Erythroblast (primary cell): ENCODE measurements at places on chromosomes 4 and X.

- DNase-seq, result no peak
These were observed 282.5 kb downstream of the ZIC3 start for GRCh38 chrX:137848266-137848905.

- DNase-seq, result peak; percentile 1
These were observed 280.1 kb downstream of the PABPC4L start for GRCh38 chr4:133921280-133922195.

- no peak for DNase-seq
These were observed 450.3 kb upstream of the PCDH7 start for GRCh38 chr4:30269850-30270249.

DNA sequence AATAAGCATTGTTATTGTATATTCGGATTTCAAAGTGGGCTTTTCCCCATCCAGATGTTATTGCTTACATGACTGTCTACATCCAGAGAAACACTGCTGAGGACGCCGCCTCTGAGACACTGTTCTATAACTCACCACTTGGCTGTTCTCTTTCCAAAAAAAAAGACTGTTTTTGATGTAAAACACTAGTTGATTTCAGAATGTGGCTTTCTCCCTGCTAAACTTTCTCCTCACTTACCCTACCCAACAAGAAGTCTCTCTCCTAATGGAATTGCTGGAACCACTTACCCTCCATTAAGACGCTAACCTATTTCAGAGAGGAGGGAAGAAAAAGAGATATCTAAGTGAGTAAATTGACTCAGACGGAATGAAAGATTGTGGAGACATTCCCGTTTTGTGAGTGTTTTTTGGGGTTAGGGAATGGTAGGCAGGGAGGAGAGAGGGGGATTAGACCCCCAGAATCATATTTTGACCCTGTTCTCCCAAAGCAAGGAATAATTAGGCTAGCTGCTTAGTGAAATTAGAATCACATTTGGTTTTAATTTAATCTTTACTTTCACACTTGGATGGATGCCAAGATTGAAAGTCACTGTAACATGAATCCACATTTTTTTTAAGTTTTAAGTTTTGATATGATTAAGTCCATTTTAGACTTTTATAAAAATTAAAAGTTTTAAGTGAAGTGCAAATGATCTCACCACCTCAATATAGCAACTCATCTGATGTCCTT lies 174.9 kb downstream of the CHIC2 start:
- DNase-seq, result no peak

GRCh38 chrX:45697591-45697990 lies 496.9 kb upstream of the DIPK2B start:
- DNase-seq, result no peak

DNA sequence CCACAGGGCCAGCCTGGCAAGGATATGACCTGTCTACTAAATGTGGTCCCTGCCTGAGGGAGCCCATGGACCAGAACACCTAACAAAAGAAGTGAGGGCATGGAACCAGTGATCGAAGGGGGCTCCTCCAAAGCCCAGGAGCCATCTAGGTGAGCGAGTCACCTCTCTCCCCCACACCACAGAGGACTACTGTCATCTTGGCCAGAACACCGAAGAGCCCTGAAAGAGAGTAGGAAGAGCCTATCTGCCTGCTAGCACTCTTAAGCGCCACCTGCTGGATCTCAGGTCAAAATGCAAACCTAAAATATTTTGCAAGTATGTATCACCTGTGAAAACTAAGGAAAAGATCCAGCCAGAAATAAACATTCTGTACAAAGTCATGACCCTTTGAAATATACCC lies 137.9 kb upstream of the ZXDB start:
- DNase-seq, result peak; percentile 42

DNA sequence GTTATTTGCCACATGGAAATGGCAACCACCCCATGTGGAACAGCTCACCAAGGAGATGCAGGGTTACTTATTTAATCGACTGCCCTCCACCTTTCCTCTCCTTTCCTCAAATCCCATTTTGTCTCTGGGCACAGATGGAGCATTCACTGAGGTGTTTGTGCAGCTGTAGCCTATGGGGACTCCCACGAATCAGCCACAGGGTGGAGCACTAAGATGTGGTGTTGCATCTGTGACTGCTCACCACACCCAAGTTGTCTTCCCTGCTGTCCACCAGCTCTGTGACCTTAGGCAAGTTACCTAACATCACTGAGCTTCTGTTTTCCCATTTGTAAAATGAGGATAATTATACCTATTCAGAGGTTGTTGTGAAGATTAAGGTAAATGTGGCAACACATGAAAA lies 252.4 kb upstream of the CPEB2 start:
- DNase-seq, result peak; percentile 1

DNA sequence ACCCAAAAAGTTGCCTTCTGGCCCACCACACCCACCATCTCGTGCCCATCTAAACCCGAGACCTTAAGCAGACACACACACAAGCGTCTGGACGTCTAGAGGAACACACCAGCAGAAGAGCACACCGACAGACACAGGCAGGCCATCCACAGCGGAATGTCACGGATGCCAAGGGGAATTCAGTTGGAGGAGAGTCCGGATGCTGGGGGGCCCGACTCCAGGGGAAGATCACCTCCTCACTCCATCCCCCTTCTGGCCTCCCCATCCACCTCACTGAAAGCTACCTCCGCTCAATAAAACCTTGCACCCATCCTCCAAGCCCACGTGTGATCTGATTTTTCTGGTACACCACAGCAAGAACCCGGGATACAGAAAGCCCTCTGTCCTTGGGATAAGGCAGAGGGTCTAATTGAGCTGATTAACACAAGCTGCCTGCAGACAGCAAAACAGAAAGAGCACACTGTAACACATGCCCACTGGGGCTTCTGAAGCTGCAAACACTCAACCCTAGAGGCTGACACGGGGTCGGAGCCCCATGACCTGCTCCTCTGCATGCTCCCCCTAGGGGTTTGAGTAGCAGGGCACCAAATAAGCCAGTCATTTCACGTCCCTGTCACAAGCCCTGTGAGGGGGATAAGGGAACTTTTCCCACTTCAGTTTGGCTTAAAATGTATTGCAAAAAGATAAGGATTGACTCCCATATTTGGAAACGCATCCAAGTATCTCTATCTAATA lies 339.6 kb upstream of the PCDH10 start:
- no peak for DNase-seq

GRCh38 chrX:115367951-115368350 lies 78.4 kb downstream of the LUZP4 start:
- DNase-seq, result no peak

GRCh38 chr4:69727426-69727825 lies 33.0 kb downstream of the SULT1B1 start:
- DNase-seq, result no peak

DNA sequence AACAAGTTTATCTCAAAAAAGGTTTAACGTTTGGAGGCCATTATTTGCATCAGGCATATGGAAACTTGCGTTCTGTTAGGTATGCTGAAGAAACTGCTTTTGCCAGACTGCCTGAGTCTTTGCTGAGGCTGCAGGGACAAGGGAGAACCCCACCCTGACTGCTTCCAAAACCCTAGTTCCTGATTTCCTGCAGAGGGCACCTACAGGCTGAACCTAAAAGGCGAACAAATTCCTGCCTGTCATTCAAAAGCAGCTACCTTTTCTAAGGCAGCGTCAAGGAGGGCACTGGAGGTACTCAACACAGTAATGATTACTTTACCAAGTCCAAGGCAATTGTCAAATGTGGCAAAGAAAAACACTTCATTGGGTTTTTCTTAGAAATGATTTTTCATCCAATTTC lies 578 bp upstream of the CORIN start:
- DNase-seq, result no peak

DNA sequence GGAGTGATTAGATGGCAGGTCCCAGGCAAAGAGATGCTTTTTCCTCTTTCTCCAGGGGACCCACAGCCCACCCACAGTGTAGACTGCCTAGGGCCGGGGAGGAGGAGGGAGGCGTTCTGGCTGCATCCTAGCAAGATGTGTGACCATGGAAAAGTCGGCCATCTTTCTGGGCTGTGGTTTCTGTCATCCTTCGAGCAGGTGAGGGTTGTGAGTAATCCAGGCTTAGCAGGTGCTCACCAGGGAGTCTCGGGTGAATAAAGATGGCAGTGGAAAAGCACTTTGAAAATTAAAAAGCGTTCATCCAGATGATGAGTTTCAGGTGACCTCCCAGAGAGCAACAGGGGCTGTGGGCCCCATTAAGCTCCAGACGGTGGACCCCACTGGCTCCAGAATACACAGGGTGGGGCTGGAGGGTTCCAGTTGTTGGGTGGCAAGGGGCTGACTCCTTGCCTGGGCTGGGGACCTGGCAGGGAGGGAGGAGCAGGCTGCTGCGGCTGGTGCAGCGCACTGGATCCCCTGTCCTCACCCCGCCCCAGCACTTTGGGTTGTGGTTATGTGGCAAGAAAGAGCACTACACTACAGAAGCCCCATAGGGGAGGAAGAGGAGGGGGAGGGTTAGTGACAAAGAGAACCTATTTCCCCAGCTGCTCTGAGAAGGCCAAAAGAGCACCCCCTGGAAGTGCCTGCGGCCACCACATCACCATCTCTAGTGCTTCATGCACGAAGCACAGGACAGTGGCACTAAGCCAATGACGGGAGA lies 23.7 kb downstream of the ELF4 start:
- DNase-seq, result no peak

DNA sequence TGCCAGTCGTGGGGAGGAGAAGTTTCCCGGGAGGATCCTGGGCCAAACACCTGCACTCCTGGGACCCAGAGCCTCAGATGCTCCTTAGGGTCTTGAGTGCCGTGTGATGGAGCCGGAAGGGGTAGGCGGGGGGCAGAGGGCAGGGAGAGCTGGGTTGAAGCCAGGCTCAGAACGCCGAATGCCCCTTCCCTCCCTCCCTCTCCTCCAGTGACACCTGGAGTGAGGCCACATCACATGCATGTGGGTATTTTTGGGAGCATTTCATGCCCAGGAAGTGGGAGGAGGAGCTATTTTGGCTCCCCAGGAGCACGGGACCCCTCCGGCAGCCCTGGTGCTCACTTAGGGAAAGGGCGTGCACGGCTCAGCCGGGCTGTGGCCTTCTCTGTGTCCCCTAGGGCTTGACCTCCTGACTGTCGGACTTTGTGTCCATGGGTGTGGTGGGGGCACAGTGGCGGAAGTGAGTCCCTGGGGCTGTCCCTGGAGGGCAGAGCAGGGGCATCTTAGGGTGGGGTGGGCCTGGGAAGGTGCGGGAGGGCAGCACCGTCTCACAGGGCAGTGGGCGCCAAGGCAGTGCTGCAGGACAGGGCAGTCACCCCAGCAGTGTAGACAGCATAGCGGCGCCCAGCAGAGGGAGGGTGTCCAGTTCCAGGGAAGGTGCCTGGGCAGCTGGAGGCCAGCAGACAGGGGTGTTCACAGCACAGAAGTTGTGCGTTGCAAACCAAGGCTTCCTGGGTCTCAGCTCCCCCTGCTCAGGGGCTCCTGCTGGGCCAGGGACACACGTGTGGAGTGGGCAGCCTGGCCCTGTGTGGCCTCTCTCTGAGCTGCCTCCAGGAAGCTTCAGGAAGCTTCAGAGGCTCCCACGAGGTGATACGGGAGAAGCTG lies 4.9 kb upstream of the CPLX1 start:
- DNase-seq, result no peak

- peak; percentile 0 for DNase-seq
These were observed 101.1 kb downstream of the ENOX2 start for GRCh38 chrX:130801901-130802300.

DNA sequence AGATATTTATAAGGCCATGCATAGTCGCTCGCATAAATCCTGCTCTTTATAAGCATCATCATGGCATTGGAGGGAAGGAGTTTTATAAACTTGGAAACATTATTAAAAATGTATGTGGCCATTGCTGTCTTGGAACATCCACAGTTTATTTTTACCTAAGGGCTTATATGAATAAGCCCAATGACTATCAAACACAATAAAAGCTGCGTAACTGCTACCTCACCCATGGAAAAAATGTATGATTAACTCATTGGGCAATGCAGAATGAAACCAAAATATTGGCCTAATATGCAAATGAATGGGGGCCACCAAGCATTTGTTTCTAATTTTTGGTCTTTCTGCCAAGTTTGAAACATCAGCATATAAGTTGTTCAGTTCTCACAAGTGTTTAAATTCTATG lies 19.1 kb downstream of the GEMIN8 start:
- no peak for DNase-seq

DNA sequence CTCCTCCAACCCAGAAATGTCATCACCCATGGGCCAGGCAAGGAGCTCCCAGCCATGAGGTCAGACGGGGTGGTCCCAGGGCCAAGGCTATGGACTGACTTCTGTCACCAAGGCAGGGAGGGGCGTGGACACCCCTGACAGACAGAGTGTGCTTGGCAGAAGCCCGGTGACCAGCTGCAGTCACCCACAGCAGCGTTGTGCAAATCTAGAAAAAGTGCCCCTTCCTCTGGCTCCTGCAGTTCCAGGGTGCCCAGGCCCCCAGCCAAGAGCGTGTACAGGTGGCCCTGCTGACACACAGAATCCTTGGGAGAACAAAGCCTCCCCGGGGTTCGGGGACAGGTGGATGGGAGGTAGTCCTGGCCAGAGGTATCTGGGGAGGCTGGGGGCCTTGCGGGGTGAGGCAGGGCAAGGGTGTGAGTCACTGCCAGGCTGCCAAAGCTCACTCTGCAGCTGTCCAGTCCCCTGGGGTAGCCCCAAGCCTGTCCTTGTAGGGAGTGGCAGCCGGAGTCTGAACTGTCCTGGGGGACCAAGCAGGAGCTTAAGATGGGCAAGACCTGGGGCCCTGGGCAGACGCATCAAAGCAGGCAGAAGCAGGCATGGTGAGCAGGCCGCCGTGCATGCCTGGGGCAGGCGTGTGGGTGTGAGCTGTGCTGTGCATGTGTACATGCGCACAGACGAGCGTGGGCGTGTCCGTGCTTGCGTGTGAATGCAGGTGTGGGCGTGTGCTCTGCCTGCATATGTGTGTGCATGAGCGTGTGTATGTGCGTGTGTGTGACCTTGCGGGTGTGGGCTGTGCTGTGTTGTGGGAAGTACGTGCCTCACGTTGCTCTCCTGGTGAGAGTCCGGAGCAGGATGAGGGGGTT lies 3.3 kb downstream of the MYL5 start:
- DNase-seq, result no peak

- no peak for DNase-seq
These were observed 85.1 kb downstream of the CT47B1 start for GRCh38 chrX:120790552-120790951.

DNA sequence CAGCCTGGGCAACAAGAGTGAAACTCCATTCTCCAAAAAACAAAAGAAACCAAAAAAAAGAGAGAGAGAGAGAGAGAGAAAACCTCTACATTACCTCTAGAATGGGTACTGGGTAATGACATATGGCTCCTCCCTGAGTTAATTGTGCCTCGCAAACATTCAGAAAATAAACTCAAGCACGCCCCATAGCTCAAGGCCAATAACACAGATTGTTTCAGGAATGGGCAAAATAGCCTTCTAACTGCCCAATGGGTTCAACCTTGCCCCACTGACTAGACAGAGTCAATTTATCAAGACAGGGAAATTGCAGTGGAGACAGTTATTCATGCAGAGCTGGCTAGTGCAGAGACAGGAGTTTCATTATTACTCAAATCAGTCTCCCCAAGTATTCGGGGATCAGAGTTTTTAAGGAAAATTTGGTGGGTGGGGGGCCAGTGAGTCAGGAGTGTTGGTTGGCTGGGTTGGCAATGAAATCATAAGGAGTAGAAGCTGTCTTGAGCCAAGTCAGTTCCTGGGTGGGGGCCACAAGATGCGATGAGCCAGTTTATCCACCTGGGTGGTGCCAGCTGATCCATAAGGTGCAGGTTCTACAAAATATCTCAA lies 25.1 kb downstream of the NIPAL1 start:
- DNase-seq, result no peak
